ENCODE measurements at places on chromosomes 3 and 15.

DNA sequence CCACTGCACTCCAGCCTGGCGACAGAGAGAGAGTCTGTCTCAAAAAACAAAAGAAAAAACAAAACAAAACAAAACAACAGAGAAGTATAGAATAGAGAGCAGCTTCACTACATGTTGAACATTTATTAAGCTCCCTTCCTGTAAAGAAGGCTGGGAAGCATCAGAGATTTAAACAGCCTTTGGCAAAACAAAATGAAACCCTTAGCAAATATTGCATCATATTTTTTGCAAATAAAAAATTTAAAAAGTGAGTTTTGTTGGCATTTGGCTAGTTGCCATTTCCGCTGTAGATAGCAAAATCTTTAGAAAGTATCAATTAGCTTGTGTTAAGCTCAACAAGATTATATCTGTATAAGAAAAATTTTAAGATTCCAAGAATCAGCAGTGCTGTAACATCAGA is 151.2 kb downstream of the SERPINI1 start:
- DNase-seq = no peak

DNA sequence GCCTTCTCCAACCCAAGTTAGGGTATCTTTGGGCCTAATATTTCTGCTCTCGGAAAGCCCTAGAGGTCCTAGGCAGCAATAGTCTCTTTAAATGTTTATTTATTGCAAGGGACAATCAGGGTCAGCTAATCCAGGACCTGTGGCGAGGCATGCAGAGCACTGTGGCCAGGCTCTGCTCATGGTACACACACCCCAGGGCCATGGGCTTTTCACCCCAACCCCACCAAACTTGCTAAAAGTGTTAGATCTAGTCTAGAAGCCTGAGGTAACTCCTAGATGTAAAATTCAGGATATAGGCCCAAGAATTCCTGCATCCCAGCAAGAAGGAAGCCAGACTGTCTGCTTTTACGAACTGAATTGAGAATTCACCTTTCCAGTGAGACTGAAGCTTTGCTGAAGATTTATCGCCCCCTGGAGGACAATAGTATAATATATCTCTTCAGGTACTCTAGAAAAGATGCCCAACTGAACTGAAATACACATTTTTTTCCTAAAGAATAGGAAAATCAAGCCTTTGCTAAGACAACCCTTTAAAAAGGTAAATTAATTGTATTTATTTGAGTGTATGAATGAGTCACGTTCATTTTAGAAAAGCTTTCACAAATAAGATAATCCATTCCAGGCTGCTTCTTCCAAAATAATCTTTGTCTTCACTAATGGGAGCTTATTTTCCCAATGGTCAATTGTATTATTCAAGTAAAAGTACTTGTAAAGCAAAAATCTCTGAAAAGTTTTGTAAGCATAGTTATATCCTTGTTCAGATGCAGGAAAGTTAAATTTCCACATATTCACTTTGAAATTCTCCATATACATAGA is 89.8 kb downstream of the LRRC3B start:
- peak; percentile 51 for DNase-seq

DNA sequence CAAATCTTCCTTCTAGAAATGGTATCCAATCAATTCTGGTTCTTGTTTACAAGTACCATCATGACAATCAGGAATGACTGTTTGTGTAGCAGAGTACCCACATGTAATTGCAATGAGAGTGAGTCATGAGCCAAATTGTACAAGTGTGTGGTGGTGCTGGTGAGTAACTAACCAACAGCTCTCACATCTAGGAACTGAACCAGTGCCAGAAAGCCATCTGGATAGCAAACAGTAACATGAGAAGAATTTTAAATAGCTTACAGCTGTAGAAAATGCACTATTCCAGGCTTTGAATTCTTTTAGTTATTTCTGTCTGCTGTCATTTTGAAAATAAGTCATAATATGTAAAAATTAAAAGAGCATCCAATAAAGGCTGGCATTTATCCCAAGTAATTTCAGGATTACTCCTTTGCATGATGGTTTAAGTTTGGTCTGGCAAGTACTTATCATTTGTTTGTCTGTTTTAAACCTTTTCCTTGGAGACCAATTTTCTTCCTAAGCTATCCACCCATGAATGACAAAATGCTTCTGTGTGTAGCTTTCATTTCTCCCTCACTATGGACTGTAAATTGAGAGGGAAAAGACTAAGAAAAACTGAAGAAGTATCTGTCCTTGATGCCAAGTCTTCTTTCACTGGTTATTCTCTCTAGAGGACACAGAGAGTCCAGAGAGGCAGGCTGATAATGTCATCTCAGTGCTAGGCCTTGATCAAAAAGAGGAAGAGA is 60.0 kb downstream of the PIK3CB start:
- DNase-seq = peak; percentile 94

DNA sequence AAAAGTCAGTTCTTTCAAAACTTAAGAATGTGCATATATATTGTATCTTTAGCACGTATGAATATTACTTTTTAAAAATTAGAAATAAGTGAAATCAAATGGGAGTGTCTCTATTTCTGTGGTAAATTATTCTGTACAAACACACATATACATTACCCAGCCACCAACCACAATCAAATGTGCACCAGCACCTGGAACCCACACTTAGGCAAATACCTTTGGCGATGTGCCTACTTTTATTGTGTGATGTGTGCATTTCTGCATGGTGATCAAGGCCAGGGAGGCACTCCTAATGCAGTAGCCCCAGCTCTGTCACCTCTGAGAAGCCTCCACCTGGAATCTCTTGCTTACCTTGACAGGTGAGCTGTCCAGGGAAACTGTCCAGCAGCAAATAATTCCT is 76.9 kb downstream of the PIK3R4 start:
- no peak for DNase-seq

DNA sequence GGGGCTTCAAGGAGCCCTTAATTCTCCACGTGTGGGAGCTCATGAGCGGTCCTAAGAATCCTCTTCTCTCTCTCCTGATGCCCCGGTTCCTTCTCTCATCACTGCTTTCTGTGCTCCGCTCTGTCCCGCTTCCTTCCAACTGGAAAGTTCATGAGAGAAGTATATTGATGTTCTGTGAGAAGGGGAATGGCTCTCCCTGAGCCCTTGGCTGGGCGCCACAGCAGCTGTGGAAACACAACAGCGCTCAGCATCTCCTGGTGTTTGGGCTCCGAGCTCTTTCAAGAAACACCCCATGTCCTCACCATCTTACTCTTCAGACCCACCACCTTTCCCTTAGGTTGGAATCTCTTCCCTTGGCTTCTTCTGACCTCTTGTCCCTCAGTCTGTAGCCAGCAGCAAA is 161.7 kb downstream of the VGLL4 start:
- no peak for DNase-seq

- no peak for DNase-seq
Observed at GRCh38 chr3:98612996-98613517, 19.6 kb upstream of the CPOX start.

GRCh38 chr3:114852966-114853365 is 294.1 kb downstream of the ZBTB20 start:
- no peak for DNase-seq

- no peak for DNase-seq
Observed at GRCh38 chr3:72538070-72538745, 310.0 kb downstream of the SHQ1 start.

DNA sequence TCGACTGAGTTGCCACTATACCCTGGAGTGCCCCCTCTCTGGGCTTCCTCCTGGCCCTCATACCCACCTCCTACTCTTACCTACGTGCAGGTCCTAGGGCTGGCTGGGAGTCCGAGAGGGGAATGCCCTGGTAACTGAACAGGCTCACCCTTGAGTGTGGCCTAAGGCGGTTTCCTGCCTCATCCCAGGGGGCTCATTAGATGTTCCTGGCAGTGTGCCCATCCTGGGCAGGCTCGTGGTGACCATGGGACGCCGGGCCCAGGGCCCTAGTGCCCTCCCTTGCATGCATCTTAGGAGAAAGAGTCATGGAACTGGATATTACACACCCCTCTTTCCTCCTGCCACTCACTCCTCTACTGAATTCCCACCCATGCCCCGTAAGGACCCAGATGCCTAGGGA is 2.8 kb downstream of the SEMA4B start:
- no peak for DNase-seq

DNA sequence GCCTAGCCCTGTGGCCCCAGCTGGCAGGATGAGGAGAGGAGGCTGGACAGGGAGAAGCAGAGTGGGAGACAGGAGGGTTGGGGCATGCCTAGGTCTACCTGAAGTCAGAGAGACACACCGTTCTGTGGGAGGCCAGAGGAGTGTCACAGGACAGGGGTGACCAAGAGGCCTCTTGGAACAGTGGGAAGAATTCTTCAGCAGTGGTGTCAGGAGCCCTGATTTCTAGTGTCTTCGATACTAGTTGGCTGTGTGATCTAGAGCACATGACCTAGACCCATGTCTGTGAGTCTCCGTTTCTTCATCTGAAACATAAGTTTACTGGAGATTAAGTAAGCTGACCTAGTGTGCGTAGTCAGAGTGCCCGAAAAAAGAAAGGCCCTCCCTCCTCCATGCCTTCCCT is 92.2 kb downstream of the EEFSEC start:
- no peak for DNase-seq

- DNase-seq = no peak
Observed at GRCh38 chr3:38574411-38575278, 74.8 kb downstream of the SCN5A start.

DNA sequence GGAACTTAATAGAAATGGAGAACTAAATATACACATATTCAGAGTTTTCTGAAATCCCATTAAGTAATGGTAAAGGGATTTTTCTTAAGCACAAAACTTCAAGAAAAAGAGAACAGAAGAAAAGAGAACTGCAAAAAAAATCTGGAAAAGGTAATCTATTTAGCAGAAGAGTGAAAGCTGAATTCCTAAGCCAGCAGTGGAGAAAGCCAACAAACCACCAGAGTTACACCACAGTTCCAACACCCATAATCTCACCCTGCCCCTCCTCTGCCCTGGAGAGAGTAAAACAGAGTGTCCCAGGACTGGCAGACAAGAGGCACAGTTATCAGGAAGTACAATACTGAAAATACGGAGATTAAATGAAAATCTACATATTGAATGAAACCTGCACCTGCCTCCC is 29.4 kb downstream of the TP53BP1 start:
- DNase-seq = no peak

DNA sequence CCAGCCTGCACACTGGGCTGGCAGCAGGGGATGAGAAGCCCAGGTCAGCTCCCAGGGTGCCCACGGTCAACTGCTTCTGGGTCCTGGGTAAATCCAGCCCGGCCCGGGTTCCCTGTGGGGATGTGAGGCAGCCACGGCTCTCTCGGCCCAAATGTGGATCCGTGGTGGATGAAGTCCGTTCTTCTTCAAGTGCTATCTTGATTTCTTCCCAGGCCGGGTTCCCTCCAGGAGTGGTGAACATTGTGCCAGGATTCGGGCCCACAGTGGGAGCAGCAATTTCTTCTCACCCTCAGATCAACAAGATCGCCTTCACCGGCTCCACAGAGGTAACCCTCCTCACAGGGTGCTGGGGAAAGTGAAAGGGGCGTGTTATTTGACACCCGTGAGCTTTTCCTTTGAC is 16.1 kb downstream of the ALDH1A3 start:
- DNase-seq = no peak

- DNase-seq = no peak
Observed at GRCh38 chr3:122984007-122984406, 43.6 kb downstream of the SEMA5B start.

GRCh38 chr3:30934208-30934550 is 39.7 kb upstream of the GADL1 start:
- peak; percentile 41 for DNase-seq

GRCh38 chr3:14288833-14289451 is 110.3 kb downstream of the LSM3 start:
- DNase-seq = no peak

DNA sequence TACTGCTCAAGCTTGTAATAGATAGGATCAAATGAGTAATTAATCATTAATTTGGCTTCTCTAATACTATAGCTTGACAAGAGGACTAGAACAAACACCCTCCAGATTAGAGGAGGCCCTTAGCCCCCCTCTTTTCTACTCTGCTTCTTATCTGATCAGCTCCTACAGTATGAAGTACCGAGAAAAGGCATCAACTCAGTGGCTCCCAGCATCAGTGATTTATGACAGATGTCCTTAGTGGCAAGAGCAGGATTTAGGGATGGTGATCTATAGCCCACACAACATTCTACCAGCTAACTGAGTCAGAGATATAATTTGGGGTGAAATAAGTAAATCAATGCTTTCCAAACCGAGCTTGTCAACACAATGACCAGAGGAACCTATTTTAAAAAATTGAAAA is 541.1 kb downstream of the NLGN1 start:
- DNase-seq = no peak

GRCh38 chr3:4750306-4750968 is 228.8 kb upstream of the BHLHE40 start:
- peak; percentile 21 for DNase-seq

DNA sequence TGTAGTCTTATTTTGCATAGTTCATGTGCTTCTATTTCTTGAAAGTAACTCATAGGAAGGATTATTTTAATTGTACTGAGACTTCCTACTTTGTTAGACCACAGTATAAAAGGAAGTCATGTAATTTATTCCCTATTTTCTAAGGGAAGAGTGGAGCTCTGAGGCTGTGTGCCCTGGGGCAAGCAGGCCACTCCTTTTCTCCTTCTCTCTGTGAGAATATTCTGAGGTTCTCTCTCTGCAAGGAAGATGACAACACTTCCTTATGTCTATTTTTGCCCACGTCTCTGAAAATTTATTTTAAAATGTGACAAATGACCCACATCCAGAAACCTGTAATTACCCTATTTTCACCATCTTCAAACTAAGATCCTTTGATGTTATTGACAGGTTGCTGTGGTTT is 11.0 kb downstream of the KCTD6 start:
- DNase-seq = no peak

- DNase-seq = no peak
Observed at GRCh38 chr3:35745802-35746484, 106.6 kb downstream of the ARPP21 start.

DNA sequence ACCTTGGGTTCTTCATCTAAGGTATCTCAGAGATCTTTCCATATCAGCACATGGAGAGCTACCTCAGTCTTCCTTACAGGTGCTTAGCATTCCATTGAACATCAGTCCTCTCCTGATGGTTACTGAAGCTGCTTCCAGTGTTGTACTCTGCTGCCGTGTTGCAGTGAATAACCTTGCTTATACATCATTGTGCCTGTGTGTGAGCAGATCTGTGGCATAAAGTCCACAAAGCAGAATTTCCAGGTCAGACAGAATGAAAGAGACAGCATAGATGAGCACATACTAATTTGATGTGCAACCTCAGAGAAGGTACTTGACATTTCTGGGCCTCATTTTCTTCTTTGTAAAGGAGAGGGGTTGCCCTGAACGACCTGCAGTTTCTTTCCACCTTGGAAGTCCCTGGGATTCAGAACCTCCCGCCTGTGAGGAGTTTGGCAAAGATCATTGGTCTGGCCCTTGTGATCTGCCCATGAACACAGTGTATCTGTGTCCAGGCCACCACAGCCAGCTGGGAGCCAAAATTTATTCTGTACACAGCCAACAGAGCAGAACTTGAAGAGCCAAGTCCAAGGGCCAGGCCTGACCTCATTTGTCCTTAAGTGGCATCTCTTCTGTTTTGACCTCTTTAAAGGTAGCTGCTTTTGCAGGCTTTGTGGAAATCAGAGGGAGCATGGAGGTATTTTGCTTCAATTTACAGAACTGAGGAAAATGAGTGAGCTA is 57.2 kb upstream of the SLC7A14 start:
- no peak for DNase-seq

GRCh38 chr3:42822828-42823227 is 13.6 kb downstream of the ACKR2 start:
- no peak for DNase-seq

- DNase-seq = no peak
Observed at GRCh38 chr15:27339138-27339537, 368.2 kb downstream of the GABRG3 start.
